ENCODE measurements at places on chromosomes 4 and X.

- no peak for DNase-seq
These were observed 98.2 kb downstream of the MAGEC1 start for GRCh38 chrX:142001934-142002333.

- DNase-seq: no peak
These were observed 98.8 kb upstream of the CLNK start for GRCh38 chr4:10783351-10783750.

DNA sequence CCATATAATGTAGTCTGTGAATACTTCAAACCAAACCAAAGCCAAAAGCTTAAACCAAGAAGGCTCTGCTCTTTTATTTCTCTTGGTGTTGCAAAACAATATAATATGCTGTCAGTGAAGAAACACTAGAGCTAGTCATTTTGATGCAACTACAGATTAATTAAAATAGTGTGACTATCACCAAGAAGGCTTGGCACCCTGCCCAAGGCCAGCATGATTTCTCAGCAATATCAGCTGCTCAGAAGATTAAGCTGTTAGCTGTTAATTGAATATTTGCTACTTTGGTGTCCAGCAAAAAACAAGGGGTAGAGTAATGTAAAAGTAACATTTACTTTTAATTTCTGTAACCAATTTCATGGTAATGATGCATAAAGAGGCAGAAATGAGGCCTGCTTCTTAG lies 104.9 kb upstream of the PRPS2 start:
- no peak for DNase-seq

DNA sequence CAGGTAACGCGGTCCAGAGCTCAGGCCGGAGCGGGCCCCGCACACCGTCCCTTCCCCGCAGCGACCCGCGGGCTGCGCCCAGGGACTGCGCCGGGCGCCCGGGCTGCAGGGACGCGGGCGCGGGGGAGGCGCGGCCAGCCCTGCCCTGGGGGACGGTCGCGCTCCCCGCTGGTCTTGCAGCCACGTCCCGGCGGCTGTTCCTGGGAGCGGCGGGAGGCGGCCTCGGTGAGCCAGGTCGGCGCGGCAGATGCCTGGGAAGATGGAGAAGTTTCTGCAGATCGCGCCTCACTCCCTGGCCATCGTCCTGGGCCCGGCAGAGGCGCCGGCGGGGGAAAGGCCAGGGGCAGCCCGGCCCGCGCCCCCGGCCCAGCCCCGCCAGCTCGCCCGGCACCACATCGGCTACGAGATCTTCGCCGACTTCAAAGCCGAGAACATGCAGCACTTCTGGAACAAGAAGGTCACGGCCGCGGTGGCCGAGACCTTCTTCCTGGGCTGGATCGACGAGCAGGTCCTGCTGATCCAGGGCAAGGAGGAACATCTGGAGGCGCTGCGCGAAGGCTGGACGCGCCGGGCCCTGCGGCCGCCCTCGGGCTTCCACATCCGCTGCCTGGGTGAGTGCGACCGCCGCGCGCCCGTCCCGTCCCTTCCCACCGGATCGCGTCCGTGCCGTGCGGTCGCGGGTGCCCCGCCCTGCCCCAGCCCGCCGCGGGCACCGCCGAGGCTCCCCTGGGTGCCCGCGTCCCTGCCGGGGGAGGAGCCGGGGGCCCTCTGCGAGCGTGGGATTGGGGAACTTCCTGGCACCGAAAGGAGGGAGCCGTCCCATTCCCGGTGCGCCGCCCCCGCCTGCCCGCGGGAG lies 107.4 kb upstream of the STOX2 start:
- DNase-seq: no peak

GRCh38 chr4:125456075-125456474 lies 141.3 kb downstream of the FAT4 start:
- no peak for DNase-seq

Data from CD4-positive, alpha-beta T cell treated with Interleukin-10 for 1 hour (primary cell).